ENCODE measurements at places on chromosomes 5 and 9. TPM values are rescaled to one million over a fixed set of nuclear protein-coding genes. Genes with fewer than 3 reads are reported as not detected.

FNBP1 gene
- total RNA-seq = 39.2 TPM

PCDHB5 gene
- total RNA-seq = 0.23 TPM

KLF9 gene
- 8.7 TPM for total RNA-seq

SLC6A7 gene
- total RNA-seq = not detected

PDCD1LG2 gene
- total RNA-seq = 37.9 TPM

DTWD2 gene
- 5.0 TPM for total RNA-seq

RNF145 gene
- total RNA-seq = 82.0 TPM

GABRA1 gene
- not detected for total RNA-seq

IFNE gene
- total RNA-seq = 0.74 TPM

KCNT1 gene
- total RNA-seq = not detected

MZB1 gene
- total RNA-seq = not detected

HTR4 gene
- not detected for total RNA-seq

RBM18 gene
- total RNA-seq = 28.6 TPM

REEP2 gene
- 33.9 TPM for total RNA-seq

ANKDD1B gene
- total RNA-seq = 0.21 TPM

NR5A1 gene
- not detected for total RNA-seq

CD74 gene
- total RNA-seq = not detected

SLC6A18 gene
- total RNA-seq = not detected

FOXD4L4 gene
- not detected for total RNA-seq

ENG gene
- 213 TPM for total RNA-seq

Data from HFFc6 (cell line).